ENCODE measurements at places on chromosomes 1 and 21. TPM values are rescaled to one million over a fixed set of nuclear protein-coding genes. Genes with fewer than 3 reads are reported as not detected.

DNA sequence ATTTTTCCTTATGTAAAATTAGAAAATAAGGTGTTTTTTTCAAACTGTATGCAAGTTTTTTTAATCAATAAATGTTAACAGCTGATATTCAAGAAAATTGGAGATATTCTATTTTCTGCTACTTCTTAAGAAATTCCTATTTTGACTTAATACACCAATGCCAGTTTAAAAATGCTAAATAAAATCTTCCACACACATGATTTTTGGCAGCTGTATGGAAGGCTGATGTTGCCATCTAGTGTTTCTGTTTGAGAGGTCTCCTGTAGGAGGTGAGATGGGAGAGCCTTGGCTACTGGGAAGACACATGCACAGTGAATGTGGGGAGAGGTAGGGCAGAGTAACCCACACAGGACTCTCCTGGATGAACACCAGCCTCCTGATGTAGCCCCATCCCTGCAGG lies 29.2 kb upstream of the OR2B11 start:
- DNase-seq: no peak

DNA sequence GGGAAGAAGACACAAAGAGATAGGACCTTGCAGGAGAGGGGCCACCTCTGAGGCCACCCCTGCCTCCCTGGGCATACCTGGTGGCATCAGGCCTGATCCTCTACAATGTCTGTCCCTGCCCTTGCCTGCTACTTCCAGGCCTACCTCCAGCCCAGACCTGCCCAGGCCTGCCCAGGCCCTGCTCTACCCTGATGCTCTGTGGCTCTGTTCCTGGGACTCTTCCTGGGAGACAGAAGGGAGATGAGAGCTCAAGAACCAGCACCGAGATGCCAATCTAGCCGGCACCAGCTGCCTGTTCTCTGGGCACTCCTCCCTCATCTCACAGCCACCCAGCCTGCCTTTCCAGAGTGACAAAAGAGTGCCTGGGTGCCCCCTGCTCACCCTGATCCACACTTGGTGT lies 2.7 kb downstream of the CELF3 start:
- DNase-seq: no peak

GRCh38 chr1:38240618-38241017 lies 194.0 kb upstream of the POU3F1 start:
- no peak for DNase-seq

GRCh38 chr21:38177919-38178652 lies 78.7 kb upstream of the KCNJ15 start:
- no peak for DNase-seq

DNA sequence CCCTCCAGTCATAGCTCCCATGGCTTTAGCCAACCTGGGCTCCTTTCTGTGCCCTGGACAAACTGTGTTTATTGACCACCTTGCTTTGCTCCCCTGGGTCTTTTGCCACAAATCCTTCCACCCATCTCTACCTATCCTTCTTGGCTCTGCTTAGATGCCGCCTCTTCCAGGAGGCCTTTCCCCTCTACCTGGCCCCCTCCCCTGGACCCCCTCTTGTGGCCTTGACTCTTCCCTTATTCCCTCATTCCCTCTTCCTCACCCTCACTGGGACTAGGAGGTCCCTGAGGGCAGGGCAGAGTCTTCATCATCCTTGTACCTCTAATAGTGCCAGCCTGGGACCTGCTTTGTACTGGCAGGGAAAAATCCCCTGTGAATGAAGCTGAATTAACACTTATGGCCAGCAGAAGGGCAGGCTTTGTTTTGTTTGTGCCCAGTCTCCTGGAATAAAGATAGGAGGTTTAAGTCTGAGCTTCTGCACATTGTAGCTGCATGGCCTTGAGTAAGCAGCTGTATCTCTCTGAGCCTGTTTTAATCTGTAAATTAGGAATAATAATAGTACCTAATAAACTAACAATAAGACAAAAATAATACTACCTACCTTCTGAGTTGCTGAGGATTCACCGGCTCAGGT lies 13.7 kb downstream of the PTPRU start:
- no peak for DNase-seq

Gene MIS18A
- 7.7 TPM for total RNA-seq

All from ovary (tissue), 10 donors.